T-helper 9 cell (primary cell): ENCODE measurements at places on chromosomes 7 and 10.

- DNase-seq, result peak; percentile 4
These were observed 309.7 kb downstream of the CSTF2T start for GRCh38 chr10:51389415-51390321.

DNA sequence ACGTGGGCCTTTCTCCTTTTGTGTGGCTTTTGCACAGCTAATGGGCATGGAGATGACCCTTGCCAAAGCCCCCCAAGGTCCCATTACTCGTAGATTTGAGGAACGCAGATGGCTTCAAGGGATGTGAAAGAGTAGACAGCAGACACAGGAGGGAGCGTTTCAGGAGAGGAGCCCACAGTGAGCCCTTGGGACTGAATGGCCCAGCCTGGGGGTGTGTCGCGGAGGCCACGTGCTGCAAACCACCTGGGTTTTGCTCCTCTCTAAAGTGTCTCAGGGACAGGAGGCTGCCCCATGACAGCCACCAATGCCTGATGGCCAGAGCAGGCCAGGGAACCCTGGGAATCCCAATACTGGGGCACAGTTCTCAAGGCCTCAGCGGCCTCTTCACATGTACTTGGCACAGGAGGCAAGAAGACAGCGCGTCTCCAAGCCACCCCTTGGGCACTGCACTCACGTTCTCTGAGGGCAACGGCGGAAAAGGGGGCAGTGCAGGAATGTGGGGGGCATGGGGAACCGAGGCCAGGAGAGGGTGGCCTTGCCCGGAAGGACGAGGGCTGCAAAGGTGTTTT is 185.2 kb downstream of the WDR37 start:
- DNase-seq, result no peak

GRCh38 chr7:3143869-3144775 is 100.5 kb upstream of the CARD11 start:
- DNase-seq, result no peak

GRCh38 chr7:158407581-158408317 is 179.9 kb downstream of the PTPRN2 start:
- no peak for DNase-seq

GRCh38 chr10:125878957-125879835 is 1.9 kb downstream of the DHX32 start:
- no peak for DNase-seq

DNA sequence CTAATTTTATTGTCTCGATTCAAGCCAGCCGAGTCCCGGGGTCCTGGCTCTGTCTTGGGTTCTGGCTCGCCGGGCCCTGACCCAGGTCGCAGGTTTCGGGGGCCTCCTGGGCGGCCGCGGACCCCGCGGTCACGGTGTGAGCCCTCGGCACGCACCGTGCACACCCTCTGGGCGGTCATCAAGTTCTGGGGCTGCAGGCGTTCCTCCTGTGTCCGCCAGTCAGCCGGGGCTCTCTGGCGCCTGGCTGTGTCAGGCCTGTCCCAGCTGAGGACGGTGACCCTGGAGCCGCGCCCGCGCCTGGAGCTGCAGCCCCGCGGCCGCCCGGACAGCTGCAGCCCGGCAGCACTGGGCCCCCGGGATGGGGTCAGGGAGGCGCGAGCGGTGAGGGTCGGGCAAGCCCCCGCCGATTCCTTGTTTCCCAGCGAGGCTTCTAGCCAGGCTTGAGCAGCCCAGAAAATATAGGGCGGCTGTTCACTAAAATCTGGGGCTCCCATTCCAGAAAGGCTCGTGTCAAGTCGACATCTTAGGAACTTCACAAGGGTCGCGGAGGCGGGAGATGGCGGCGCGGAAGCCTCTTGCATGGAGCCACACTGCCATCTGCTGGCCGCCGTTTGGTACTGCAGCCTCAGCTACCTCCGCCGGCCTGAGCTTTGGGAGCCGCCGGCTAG is 4.2 kb upstream of the HOXA7 start:
- DNase-seq, result peak; percentile 88

GRCh38 chr7:721619-722248 is 4.8 kb upstream of the DNAAF5 start:
- DNase-seq, result no peak

DNA sequence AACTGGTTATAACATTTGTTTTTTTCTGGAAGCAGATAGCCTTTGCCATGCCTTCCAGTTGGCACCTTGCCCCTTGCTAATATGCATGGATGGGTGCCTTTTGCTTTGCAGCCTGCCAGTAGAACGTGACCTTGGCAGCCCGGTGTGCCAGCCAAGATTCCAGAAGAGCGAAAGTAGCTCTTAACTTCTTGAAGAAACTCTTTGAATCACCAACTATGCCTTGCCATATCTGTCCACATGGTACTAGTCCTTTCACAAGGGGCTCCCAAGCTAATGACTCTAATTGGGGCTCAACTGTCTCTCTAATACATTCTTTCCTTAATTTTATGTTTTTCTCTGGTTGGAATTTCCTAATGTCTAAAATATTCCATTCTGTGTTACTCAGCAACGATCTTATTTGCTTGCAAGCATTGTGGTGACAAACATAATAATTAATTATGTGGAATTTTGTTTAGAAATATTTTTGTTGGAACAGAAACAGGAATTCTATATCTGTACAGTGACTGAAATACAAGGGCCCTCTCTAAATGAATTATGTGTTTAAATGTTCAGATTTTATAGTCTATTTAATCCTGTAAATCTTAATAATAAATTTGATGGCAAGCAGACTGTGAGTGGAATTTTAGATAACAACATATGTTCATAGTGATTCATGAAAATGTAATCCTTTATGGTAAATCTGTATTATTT is 45.8 kb downstream of the HDAC9 start:
- DNase-seq, result no peak

- no peak for DNase-seq
These were observed 1037.0 kb downstream of the CNTNAP2 start for GRCh38 chr7:147153571-147153970.

DNA sequence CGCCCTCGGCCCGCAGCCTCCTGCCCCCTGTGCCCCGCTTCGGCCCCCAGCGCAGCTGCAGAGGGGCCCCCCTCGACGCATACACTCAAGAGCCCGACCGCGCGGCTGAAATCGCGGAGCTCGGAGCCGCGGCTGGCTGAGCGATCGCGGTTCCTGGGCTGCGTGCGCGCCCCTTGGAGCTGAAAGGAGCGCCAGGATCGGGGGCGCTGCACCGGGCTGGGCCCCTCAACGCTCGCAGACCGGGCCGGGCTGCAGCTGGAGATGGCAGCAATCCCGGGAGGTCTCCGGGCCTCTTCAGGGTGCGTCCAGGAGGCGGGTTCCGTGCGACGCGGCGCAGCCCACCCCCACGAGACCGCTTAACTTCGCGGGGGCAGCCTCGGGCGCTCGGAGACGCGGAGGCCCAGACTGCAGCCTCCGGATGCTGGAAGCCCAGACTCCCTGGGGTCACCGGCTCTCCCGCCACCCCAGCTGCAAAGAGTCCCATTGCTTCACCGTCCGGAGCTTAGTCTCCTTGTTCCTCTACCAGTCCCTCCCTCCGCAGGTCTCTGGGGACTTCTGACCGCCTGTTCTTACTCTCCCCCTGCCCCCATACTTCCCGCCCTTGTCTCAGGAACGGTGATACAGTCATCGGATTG is 73.0 kb upstream of the LRRC4 start:
- DNase-seq, result no peak

GRCh38 chr7:73707045-73707631 is 12.3 kb downstream of the STX1A start:
- DNase-seq, result no peak

DNA sequence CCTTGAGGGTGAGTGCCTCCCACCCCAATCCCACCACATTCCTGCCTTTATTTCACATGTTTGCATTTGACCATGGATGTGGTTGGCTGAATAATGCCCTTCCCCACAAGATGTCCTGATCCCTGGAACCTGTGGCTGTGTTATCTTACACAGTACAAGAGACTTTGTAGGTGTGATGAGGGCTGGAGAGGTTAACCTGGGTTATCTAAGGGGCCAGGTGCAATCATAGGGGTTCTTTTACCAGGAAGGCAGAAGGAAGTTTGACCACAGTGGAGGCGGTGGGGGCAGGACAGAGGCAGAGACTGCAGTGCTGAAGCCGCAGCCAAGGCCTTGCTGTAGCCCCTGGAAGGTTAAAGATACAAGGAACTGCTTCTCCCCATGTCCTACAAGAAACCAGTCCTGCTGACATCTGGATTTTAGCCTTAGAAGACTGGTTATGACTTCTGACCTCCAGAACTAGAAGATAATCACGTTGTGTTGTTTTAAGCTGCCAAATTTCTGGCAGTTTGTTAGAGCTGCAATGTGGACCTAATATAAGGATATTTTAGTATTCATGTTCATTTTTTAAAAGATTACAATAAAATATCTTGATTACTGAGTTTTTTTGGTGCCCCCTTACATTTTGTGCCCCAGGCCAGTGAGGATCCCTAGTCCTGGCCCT is 136.6 kb downstream of the ARHGAP22 start:
- DNase-seq, result no peak

GRCh38 chr7:30027065-30027456 is 559 bp upstream of the FKBP14 start:
- DNase-seq, result peak; percentile 10
